ENCODE measurements at places on chromosomes 11 and 22. TPM values are rescaled to one million over a fixed set of nuclear protein-coding genes. Genes with fewer than 3 reads are reported as not detected.

DNA sequence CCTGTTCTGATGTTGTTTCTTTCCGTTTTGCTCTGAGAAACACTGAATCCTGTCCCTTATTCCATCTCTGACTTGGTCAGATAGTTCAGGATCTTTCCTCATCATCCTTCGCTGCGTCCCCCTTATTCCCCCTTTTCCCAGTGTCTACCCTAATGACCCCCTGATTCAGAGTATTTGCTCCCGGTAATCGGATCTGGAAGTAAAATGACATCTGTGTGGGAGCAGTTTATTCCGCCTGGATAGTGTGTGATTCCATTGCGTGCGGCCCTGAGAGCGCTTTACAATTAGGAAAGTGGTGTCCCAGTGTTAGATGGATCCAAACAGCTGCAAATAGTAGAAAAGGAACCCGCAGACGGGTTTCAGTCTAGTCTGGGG lies 606 bp downstream of the DRG1 start:
- no peak for DNase-seq

PICK1 gene
- total RNA-seq = 41.1 TPM

GRCh38 chr22:33867118-33867866 lies 53.0 kb downstream of the LARGE1 start:
- DNase-seq = peak; percentile 47

CNGA4 gene
- 0.56 TPM for total RNA-seq

DNA sequence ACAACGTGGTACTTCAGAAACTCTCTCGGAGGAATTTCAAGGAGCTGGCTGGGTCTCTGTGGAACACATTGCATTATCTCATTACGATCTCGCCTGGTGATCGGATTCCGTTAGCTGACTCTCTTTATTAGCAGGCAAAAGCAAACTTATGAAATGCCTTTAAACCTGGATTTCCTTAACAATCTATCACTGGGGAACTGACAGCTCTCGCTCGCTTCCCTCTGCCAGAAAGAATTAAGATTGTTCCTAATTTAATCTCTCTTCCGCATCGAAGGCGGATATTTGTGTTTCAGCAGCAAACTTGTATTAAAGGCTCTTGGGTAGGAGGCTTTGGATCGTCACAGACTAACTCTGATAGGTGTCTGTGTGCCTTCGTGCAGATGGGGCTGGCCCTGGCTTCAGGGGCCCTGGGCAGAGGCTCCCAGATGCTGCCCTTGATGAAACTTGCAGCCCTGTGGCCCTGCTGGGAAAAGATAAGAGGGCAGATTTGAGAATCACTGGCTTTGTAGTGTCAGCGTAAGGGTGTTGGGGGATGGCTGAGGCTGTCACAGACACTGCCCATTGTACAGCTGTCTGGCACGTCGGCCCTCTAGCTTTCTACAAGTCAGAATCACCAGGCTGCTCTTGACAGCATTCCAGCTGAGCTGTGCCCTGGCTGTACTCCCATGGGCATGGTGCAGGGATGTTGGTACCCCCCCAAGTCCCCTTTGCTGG lies 162.2 kb upstream of the NECTIN1 start:
- no peak for DNase-seq

DNA sequence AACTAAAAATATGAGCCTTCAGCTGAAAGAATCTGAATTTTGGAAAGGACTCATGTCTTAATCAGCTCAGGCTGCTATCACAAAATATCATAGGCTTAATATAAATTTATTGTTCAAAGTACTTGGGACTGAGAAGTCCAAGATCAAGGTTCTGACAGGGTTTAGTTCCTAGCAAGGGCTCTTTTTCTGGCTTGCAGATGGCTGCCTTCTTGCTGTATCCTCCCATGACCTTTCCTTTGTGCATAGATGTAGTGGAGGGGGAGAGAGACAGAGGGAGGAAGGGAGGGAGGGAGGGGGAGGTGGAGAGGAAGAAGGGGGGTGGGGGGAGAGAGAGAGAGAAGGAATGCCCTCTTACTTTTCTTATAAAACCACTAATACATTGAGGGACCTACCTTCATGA lies 306.8 kb upstream of the DDI1 start:
- DNase-seq = no peak

POU2AF2 gene
- total RNA-seq = not detected
